Smooth muscle cell of the umbilical artery (primary cell): ENCODE measurements at places on chromosomes 11 and 22. TPM values are rescaled to one million over a fixed set of nuclear protein-coding genes. Genes with fewer than 3 reads are reported as not detected.

HTR3A gene
- not detected in 2 replicates for total RNA-seq

OR4A16 gene
- not detected in 2 replicates for total RNA-seq

TMPRSS6 gene
- total RNA-seq, result not detected in 2 replicates

SUSD2 gene
- total RNA-seq, result 0.28 and 0.89 TPM in 2 replicates

ACR gene
- total RNA-seq, result not detected in 2 replicates

BARX2 gene
- total RNA-seq, result not detected in 2 replicates

MIAT gene
- 1.0 and 1.2 TPM in 2 replicates for total RNA-seq

TSGA10IP gene
- not detected in 2 replicates for total RNA-seq

CNIH2 gene
- 0.37 TPM in 1 of 2 replicates, not detected in the other for total RNA-seq

LRP4 gene
- 8.6 and 12.5 TPM in 2 replicates for total RNA-seq

LBHD1 gene
- 4.5 and 4.6 TPM in 2 replicates for total RNA-seq
